ENCODE measurements at places on chromosomes 7 and 10.

DNA sequence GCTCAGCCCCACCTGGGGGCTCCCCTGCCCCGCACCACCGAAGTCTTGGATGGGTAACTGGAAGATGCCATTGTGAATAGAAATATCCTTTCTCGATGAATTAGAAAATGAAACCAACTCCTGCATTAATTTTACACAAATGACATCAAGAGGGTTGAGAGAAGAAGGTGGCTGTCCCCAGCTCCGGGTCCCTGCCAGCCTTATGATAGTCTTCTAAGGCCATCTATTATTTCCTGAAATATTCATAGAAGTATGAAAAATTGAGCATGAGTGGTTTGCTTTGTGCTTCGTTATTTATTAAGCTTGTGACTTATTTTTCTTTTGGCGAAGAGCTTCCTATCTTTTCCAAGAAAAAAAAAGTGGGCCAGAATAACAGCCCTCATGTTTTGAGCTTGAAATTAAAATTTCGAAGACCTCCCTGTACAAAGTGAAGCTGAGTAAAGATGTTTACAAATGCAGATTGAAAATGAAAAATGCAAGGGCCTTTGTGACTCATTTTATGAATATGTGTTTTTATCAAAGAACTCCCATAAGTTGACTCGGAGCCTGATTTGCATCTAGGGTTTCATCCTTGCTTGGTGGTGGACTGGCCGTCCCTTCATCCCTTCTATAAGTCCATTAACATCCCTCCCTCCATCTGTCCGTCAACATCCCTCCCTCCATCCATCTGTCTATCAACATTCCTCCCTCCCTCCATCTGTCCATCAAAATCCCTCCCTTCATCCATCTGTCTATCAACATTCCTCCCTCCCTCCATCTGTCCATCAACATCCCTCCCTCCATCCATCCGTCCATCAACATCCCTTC is 20.5 kb upstream of the CFAP46 start:
- no peak for DNase-seq

DNA sequence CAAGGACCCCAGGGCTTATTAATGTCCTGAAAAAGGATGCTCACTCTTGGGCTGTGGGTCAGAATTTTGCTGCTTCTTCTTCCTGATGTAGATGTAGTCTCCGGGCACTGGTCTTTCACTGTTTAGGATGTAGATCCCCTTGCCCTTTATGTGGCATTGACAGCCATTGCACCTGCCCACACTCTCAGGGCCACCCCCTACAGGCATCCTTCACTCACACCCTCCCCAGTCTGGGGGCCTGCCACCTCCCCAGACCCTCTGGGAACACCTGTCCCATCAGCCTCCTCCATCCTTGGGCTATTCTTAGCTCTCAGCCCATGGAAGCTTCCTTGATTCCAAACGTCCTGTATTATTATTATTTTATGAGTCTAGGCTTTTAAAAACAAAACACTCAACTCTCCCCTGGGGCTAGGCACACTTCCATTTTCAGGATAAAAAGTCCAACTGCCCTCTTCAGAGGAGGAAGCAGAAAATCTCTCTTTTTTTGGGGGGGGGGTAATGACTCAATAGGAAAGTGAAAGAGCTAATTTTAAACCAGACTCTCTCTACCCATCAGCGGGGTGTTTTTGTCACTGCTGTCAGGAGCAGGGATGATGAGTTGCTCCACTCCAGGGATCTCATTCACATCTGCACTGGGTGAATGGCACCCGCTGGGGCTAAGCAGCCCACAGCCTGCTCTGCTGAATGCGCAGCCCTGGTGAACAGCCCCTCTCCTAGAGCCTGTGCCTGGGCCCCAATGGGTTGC is 11.5 kb upstream of the KLRG2 start:
- DNase-seq, result no peak

- no peak for DNase-seq
Measured at GRCh38 chr7:132317701-132318351, 258.4 kb downstream of the PLXNA4 start.

GRCh38 chr7:136857573-136857972 is 10.9 kb upstream of the CHRM2 start:
- no peak for DNase-seq

- DNase-seq, result peak; percentile 45
Measured at GRCh38 chr10:49407552-49408137, 11.8 kb upstream of the DRGX start.

DNA sequence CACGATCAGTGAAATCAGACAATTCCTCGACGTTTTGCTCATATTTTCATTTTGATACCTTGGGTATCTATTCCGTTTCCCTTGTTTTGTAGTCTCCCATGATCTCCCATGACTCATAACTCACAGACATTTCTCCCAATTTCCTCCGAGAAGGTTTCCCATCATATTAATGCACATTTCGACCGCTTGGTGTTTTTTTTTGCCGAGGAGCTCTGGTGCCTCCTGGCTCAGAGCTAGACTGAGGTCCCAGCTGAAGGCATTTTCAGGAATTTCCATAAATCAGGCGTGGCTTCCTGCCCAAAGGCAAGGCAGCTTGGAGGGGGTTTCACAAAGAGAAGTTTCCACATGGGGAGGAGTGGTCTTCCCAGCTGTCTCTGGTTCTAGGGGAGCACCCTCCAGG is 148.2 kb upstream of the TNS3 start:
- DNase-seq, result no peak

- no peak for DNase-seq
Measured at GRCh38 chr7:155424301-155425010, 33.5 kb upstream of the EN2 start.

DNA sequence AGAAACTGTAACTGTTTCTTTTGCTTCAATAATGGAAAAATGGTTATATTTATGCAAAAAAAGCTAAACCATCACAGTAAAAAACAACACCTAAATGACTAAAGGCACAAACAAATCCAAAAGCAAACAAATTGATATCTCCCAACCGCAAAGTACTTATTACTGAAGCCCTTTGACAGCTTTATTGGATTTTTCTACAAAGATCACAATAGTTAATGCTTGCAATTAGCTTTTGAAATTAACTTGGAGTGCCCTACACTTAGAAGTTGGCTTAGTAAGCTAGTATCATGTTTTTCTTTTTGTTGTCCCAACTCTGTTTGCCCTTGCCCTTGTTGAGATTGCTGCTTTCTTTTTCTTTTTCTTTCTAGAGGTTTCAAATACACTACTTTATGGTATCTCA is 257.5 kb downstream of the INHBA start:
- DNase-seq, result no peak

GRCh38 chr7:92282930-92283329 is 37.2 kb downstream of the ANKIB1 start:
- DNase-seq, result no peak

DNA sequence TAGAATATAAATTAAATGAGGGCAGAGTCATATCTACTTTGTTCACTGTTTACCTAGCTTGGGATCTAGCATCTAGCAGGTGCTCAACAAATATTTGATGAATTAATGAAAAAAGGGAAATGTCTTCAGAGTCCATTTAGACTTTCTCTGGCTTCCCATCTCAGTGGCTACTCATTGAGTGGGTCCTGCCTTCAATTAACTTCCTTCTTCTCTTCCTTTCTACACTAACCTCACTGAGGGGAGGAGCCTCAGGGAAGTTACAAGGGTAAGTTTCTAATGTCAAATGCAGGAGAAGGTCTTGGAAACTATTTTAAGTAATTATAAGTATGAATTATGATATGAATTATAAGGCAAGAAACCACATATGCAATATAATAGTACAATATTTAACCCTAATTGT is 28.2 kb upstream of the MPP7 start:
- DNase-seq, result no peak

- no peak for DNase-seq
Measured at GRCh38 chr7:45598886-45599520, 24.8 kb downstream of the ADCY1 start.

DNA sequence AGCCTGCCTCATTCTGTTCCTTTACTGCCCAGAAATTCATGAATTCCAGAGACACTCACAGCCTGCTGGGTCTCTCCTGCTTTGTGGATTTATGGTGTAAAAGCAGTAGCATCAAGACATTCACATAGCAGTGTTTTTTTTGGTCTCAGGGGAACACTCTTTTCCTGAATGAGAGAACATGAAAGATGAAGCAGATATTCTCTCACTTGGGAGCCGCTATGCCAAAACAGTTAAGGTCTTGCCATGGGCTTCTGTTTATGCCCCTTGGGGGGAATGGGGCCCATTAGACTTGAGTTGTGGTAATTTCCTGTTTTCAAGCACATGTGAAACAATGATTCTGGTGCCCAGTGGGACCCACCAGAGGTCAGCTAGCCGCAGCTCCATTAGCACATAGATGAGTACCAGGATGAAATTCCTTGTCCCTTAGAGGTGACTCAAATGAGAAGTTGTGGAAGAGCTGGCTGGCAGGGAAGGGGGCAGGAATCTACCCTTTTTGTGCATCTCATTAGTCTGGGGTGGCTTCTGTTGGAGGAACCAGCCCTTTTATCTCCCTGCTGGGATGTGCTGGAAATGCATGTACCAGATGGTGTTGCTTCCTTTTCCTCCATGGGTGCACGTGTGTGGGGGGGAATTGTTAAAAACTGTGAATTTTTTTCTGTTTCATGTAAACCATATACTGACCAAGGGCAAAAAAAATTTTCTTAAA is 13.3 kb downstream of the BMPER start:
- DNase-seq, result no peak

- no peak for DNase-seq
Measured at GRCh38 chr10:77591238-77591880, 46.2 kb downstream of the KCNMA1 start.

- DNase-seq, result no peak
Measured at GRCh38 chr7:85462671-85463070, 275.8 kb upstream of the SEMA3D start.

- no peak for DNase-seq
Measured at GRCh38 chr10:78861529-78862327, 207.0 kb upstream of the ZMIZ1 start.

GRCh38 chr10:50946991-50947781 is 61.8 kb upstream of the A1CF start:
- DNase-seq, result no peak

- no peak for DNase-seq
Measured at GRCh38 chr7:79529214-79529880, 75.9 kb upstream of the MAGI2 start.

DNA sequence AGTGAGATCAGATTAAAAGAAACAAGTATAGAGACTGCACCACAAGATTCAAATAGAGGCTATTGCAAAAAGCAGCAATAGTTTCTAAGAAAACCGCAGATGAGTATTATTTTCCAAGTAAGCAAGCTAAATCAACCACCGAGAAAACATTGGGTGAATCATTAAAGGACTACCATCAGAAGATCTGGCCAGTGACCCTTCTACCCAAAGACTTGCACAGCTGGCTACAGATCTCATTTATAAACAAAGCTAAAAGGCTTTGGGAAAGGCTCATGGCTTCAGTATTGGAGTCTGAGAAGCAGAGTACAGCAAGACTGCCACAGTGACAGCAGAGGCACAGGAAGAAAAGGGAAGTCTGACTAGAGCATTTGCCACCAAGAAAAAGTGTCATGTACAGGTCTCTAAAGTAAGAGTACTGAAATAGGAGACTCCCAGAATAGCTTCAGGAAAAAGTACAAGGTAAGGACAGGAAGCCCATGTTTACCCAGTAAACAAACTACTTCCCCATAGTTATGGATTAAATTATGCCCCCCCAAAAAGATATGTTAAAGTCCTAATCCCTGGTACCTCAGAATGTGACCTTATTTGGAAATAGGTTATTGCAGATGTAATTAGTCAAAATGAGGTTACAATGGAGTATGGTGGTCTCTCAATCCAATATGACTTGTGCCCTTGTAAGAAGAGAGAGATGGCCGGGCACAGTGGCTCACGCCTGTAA is 19.0 kb downstream of the STEAP1 start:
- no peak for DNase-seq

GRCh38 chr7:25025218-25025671 is 45.3 kb upstream of the OSBPL3 start:
- no peak for DNase-seq

DNA sequence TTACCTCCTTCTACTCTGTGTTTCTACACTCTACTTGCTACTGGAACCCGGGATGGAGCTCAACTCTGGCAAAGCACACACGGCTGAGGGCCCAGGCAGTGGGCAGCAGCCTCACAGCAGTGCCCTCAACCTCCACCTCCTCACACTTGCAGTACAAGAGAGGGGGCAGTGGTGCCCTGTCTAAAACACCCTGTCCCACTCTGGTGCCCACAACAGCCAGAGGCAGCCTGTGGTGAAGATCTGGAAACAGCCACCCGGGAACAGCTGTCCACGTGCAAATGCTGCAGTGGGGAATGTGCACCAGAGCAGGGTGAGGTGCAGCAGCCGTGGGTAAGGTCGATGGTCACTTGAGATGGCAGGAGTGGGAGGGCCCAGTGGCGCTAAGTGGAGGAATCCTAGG is 13.7 kb downstream of the MAT1A start:
- no peak for DNase-seq

- DNase-seq, result no peak
Measured at GRCh38 chr7:104299323-104299722, 29.1 kb upstream of the LHFPL3 start.

GRCh38 chr7:94425546-94425945 is 30.9 kb downstream of the COL1A2 start:
- no peak for DNase-seq

DNA sequence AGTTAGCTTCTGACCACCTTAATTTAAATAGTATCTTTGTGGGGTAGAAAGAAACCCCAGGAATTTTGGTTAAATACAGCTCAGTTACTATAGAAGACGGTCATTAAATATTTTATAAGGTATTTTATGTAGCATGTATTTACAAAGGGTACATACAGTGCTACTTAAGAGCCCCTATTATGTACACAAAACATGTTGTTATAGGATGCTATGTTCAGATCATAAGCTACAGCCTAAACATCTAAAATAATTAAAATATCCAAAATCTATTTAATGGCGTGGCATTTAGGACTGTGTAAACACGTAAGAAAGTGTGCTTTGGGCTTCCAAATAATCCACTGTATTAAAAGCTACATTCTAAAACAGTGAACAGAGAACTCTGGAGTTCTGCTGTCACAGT is 39.4 kb upstream of the DLX5 start:
- DNase-seq, result no peak

GRCh38 chr10:77844713-77845445 is 81.7 kb downstream of the DLG5 start:
- no peak for DNase-seq

DNA sequence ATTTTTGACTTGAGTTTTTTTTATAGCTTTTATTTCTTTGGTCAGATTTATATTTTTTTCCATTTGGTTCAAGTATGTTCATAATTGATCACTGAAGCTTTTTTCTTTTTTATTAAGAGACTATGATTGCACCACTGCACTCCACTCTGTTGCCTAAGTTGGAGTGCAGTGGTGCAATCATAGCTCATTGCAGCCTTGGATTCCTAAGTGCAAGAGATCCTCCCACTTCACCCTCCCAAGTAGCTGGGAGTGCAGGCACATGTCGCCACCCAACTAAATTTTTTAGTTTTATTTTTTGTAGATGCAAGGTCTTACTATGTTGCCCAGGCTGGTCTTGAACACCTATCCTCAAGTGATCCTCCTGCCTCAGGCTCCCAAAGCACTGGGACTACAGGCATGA is 97.7 kb upstream of the KIF5B start:
- no peak for DNase-seq
